ENCODE measurements at places on chromosomes 2 and 18. TPM values are rescaled to one million over a fixed set of nuclear protein-coding genes. Genes with fewer than 3 reads are reported as not detected.

The TTN gene
- 1.8 TPM for total RNA-seq

The STEAP3 gene
- 3.9 TPM for total RNA-seq

The CHST9 gene
- total RNA-seq = 0.34 TPM

The C2orf92 gene
- total RNA-seq = 0.88 TPM

The ZNF521 gene
- total RNA-seq = 173 TPM

The ITGB6 gene
- 0.85 TPM for total RNA-seq

The CXCR4 gene
- total RNA-seq = 57.4 TPM

The POTEI gene
- 0.51 TPM for total RNA-seq

The DNAH7 gene
- 0.09 TPM for total RNA-seq

The MATN3 gene
- total RNA-seq = 1.3 TPM

The GPR39 gene
- under 0.01 TPM for total RNA-seq

The POTEC gene
- not detected for total RNA-seq

The FABP1 gene
- total RNA-seq = not detected

The MC2R gene
- total RNA-seq = not detected

The MEIS1 gene
- 1.3 TPM for total RNA-seq

The SERPINB12 gene
- not detected for total RNA-seq

The UPP2 gene
- not detected for total RNA-seq

The CLIP4 gene
- total RNA-seq = 9.5 TPM

The KIF5C gene
- total RNA-seq = 0.34 TPM

The C2orf72 gene
- under 0.01 TPM for total RNA-seq

The PSMA8 gene
- not detected for total RNA-seq

The ALPI gene
- not detected for total RNA-seq

The TAF4B gene
- total RNA-seq = 3.9 TPM

The MERTK gene
- 25.0 TPM for total RNA-seq

The TYW5 gene
- 7.4 TPM for total RNA-seq

The ZAP70 gene
- total RNA-seq = not detected

The PIAS2 gene
- total RNA-seq = 15.5 TPM

The MC5R gene
- not detected for total RNA-seq

The FAM228B gene
- total RNA-seq = 5.2 TPM

The GTF3C2 gene
- 37.4 TPM for total RNA-seq

The INPP5D gene
- 45.3 TPM for total RNA-seq

The PTCD3 gene
- total RNA-seq = 82.2 TPM

The REG1B gene
- total RNA-seq = not detected

The BUB1 gene
- total RNA-seq = 14.5 TPM

The CRYGD gene
- total RNA-seq = not detected

Measured in dermis blood vessel endothelial cell (primary cell).